Activated CD4-positive, alpha-beta T cell treated with anti-CD3 and anti-CD28 coated beads, Interleukin-2, amount 50 U/mL, for 4 hours (primary cell): ENCODE measurements at places on chromosomes 16 and 17.

DNA sequence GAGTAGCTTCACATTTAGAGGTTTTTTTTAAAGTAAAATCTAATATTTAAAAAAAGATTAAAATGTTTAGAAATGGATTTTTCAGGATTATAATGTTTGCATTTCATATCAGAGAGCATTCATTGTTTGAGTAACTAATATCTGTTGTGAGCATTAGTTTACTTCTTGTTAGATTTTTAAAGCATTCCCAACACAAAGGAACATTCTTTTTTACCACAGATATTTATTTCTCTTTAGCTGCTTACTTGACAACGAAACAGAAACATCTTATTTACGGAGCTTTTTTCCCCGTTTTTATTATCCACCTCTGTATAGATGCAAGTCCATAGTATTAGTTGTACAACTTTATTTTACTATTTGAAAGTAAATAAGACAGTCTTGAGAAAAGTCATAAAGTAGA, 53.0 kb downstream of the NFAT5 start:
- DNase-seq = no peak

DNA sequence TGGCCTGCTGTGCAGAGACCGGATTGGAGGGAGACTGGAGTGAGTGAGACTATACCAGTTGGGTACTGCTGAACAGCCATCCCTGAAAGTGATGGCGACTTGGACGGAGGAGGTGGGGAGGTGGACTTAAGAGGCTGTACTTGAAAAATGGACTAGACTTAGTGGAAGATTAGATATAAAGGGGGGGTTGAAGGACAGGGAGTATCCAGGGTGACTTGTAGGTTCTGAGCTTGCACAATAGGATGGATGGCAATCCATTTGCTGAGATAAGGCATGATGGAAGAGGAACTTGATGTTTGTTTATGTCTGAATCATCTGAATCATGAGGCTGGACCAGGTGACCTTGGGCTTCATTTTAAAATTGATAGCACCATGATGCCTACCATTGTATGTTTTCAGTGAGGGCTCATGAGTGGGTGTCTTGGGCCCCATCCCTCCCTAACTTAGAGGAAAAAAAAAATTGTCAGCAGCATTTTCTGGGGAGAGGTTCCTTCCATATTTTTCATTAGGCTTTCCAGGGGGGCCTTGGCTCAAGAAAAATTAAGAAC, 41.2 kb downstream of the PRKCA start:
- DNase-seq = no peak

DNA sequence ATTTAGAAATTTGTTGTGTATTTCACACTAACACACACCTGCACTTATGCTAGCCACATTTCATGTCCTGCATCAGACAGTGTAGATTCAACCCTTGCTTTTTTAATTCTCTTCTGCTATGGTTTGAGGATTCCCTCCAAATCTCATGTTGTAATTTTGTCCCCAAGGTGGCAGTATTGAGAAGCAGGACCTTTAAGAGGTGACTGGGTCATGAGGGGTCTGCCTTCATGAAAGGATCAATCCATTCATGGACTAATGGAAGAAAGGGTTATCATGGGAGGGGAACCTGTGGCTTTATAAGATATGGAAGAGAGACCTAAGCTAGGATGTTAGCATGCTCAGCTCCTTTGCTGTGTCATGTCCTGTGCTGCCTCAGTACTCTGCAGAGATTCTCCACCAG, 1032.2 kb downstream of the CDH11 start:
- DNase-seq = no peak

DNA sequence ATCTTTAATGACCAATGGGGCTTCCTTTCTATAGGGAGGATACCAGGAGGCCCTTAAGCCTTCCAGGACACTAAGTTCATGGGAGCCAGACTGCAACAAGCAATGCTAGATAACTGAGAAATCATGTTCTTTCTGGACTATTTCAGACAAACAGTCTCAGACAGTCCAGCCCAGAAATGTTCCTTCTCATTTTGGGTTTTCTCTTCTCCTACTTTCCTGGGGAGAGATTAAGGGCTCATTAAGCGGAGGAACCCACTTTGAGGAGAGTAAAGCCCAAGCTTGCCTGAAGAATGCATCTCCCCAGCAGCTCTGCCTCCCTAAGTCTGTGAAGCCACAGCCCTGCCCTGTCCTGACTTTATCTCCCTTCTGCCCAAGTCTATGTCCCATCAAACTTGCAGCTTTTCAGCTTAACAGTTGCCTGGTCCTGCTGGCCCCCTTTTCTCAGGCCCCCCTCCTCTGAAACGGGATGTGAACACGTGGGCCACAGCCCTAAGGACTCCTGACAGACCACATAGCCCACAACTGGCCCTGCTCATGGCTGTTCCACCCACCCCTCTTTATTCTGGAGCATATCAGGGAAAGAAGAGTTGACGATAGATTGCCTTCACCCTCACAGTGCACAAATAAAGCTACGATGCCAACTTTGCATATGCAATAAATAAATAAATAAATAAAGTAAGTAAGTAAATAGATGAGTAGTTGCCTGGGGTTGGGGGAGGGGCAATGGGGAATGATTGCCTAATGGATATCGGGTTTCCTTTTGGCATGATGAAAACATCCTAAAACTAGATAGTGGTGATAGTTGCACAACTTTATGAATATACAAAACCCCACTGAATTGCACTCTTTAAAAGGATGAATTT, 111.0 kb downstream of the N4BP1 start:
- no peak for DNase-seq

DNA sequence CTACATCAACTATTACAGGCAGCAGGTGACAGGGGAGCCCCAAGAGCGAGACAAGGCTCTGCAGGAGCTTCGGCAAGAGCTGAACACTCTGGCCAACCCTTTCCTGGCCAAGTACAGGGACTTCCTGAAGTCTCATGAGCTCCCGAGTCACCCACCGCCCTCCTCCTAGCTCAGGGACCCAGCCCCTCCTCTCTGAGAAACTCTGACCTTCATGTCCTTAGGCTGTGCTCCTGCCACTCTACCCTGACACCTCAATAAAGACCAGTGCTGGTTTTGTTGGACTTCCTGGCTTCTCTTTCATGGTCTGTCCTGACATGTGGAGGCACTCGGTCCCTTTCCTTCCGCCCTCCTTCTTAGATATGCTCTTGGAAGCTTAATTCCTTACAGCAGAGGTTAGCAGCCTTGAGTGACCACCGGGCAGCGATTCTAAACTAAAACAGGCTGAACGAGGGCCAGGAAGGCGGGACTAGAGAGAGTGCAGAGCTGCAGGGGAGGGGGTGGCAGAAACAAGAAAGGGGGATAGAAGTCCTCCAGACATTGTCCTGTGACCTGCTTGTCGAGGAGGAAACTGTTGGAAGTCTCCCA, 915 bp downstream of the AHSP start:
- DNase-seq = no peak

DNA sequence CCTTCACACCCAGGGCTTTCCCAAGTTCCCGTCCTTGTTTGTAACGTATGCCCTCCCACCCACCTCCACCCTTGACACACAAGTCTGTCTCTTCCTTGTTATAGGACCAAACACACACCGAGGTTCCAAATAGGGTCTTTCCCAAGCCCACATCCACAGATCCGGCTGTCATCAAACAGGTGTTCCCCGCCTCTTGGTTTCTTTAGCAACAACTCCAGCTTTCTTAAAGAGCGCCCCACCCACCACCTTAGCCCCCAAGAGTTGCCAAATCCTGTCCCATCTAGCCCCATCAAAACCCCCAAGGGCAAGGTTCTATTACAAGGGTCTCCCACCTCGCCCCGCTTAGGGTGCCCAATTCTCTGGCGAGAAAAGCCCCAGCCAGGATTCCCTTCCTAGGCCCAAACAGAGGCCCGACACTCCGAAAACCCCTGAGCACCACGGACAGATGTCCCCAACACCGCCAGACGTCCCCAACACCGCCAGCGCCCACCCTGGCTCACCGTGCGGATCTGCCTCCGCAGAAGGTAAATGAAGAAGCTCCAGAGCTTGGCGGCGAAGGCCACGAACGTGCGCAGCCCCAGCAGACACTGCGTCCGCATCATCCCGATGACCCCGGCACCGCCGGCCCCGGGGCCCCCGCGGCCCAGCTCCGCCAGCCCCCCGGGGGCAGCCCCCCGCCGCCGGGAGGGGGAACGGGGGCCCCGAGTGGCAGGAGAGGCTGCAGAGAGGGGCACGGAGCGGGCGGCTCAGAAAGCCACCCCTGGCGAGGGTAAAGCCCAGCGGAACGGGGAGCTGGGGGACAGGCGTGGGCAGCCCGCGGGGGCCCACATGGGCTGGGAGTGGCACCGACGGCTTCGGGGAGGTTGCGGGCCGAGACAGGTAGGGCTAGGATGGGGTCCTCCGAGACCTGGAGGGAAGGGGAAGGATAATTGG, 573 bp downstream of the CTDNEP1 start:
- no peak for DNase-seq

DNA sequence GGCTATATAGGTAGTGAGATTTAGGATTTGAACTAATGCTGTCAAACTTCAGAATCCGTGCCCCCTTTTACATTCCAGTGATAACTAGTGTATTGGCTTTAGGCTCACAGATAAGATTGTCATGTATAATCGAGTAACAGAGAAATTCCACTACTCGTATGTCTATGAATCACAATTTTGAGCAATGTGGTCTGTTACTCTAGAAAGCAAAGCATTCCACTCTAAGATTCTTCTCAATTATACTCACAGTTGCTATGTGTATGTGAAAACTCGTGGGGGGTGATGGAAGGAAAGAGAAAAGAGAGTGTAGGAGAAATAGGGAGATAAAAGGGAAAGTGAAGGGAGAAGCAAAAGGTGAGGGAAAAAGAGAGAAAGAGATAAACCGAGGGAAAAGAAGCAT, 1175.1 kb upstream of the GOT2 start:
- no peak for DNase-seq

- DNase-seq = no peak
Measured at GRCh38 chr16:81790830-81791435, 11.8 kb downstream of the PLCG2 start.

GRCh38 chr17:42670789-42671657, 5.8 kb downstream of the PLEKHH3 start:
- DNase-seq = no peak

- DNase-seq = no peak
Measured at GRCh38 chr16:83911290-83911689, 12.4 kb downstream of the MLYCD start.

GRCh38 chr17:28404812-28405570, 1.0 kb downstream of the SLC46A1 start:
- no peak for DNase-seq

- DNase-seq = no peak
Measured at GRCh38 chr17:10197721-10198508, 491 bp downstream of the GAS7 start.

- no peak for DNase-seq
Measured at GRCh38 chr16:31078597-31079341, 4.5 kb downstream of the ZNF646 start.

- no peak for DNase-seq
Measured at GRCh38 chr17:50170662-50171370, 5.0 kb downstream of the SGCA start.

DNA sequence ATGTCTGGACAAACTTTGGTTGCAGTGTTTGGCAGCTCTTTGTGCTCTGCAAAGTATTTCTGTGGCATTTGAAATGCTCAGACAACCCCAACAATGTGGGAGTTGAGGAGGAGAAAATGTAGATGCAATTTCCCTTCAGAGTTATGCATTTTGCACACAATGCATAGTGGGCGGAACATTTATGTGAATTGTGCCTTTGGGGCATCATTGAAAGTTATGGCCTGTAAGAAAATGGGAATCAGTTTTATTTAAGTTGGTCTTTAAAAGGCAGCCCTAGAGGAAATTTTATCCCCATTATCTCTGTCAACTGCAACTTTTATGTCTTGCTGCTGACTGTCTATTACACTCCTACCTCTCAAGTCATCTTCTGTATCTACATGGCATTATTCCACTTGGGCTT, 176.2 kb downstream of the MAP2K6 start:
- no peak for DNase-seq

- no peak for DNase-seq
Measured at GRCh38 chr16:75287708-75288107, 36.3 kb upstream of the BCAR1 start.

GRCh38 chr17:35895636-35896587, 15.8 kb upstream of the CCL5 start:
- DNase-seq = no peak
